Endothelial cell of umbilical vein (primary cell): ENCODE measurements at places on chromosomes 3 and 15. TPM values are rescaled to one million over a fixed set of nuclear protein-coding genes. Genes with fewer than 3 reads are reported as not detected.

The RAB6B gene
- polyA plus RNA-seq: 1.7 and 2.1 TPM in 2 replicates

The FNDC3B gene
- 73.3 and 91.6 TPM in 2 replicates for polyA plus RNA-seq

The MOBP gene
- 1.6 and 2.3 TPM in 2 replicates for polyA plus RNA-seq

The LMCD1 gene
- 7.6 and 11.4 TPM in 2 replicates for polyA plus RNA-seq

The ACAN gene
- polyA plus RNA-seq: not detected in 2 replicates

The MUC4 gene
- 0.04 and 0.06 TPM in 2 replicates for polyA plus RNA-seq

The TRIM59 gene
- 6.4 and 6.8 TPM in 2 replicates for polyA plus RNA-seq

The SAMD7 gene
- not detected in 2 replicates for polyA plus RNA-seq

The ALPK3 gene
- polyA plus RNA-seq: 18.4 and 18.7 TPM in 2 replicates

The DLEC1 gene
- polyA plus RNA-seq: not detected in 2 replicates

The SEMA6D gene
- polyA plus RNA-seq: 16.3 and 16.4 TPM in 2 replicates

DNA sequence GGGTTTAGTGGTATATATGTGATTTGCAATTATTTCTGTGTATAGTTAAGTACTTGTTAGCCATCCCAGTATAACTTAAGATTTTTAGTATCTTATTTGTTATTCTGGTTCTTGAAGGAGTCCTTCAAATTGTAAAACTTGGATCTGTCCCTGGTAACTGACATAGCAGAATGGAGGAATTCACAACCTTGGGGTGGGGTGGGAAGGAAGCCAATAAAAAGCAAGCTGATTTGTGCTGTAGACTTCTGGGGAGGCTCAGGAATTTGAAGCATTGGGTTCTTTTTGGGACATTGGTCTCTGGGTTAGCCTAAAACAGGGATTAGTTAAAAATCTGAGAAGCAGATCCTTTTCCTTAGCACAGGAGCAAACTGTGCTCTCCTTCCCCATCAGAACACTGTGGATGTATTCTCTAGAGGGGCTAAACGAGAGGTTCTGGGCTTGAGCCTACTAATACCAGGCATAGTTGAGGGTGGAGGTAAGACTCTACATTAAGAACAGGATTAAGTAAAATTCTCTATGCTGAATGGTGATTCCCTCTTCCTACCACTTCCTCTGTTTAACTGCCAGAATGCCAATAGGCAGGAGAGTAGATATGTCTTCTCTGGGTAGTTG is 42.2 kb downstream of the GMPS start:
- no peak for DNase-seq

GRCh38 chr3:31116651-31117050 is 222.2 kb upstream of the GADL1 start:
- peak; percentile 59 for DNase-seq

DNA sequence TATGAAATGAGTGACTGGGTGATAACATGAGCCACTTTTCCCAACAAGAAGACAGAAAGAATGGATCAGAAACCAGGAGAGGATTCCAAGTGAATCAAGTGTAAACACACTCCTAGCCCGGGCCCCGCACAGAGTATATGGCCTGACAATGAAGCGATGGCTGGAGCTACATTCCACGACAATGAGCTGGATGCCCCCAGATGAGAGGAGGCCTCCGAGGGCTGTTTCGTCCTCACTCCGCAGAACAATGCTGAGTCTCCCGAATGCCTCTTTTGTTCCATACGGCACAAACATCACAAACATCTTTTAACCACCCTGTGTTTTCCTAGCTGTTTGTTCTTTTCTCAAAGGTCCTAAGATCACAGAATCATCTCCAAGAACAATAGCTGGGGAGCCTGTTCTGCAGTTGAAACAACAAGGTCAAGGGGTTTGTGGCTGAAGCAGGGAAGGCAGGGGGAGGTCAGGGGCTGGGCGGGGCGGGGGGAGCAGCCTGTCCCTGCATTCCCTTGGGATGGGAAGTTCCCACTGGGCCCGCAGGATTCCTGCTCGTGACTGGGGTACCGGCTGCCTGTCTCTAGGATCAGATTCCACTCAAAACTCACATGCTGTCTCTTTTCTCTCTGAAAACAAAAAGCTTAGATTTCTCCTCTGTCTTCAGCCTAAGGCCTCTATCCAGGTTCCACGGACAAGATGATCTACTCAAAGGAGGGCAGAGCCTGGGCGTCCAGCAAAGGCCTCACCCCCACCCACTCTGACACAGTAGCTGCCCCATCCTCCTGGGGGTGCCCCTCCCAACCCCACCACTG is 151.3 kb downstream of the XXYLT1 start:
- DNase-seq: peak; percentile 96

GRCh38 chr3:154954757-154955156 is 125.4 kb upstream of the MME start:
- peak; percentile 53 for DNase-seq

GRCh38 chr3:97699889-97700288 is 64.7 kb upstream of the ARL6 start:
- DNase-seq: no peak

DNA sequence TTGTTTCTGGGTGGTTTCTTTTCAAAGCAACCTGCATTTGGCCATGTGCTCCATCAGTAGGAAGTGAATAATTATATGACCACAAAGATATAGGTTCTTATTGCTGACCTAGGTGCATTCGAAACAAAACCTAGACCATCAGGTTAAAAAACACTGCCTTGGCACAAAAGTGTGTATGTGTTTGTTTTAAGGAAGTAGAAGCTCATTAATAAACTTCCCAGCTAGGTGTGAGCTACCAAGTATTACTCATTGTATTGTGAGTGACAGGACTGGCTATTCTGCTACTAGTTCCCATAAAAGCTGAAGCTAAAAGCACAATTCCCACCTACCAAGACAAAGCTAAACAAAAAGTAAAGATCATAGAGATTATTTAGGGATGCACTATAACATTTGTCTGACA is 168.2 kb downstream of the TP63 start:
- DNase-seq: no peak

- DNase-seq: peak; percentile 25
Measured at GRCh38 chr15:92091155-92091734, 237.7 kb downstream of the SLCO3A1 start.

GRCh38 chr15:78454992-78455391 is 17.0 kb downstream of the IREB2 start:
- no peak for DNase-seq

- peak; percentile 78 for DNase-seq
Measured at GRCh38 chr3:188584162-188584529, 430.2 kb downstream of the LPP start.

GRCh38 chr15:63553388-63553791 is 43.8 kb upstream of the FBXL22 start:
- DNase-seq: peak; percentile 89

DNA sequence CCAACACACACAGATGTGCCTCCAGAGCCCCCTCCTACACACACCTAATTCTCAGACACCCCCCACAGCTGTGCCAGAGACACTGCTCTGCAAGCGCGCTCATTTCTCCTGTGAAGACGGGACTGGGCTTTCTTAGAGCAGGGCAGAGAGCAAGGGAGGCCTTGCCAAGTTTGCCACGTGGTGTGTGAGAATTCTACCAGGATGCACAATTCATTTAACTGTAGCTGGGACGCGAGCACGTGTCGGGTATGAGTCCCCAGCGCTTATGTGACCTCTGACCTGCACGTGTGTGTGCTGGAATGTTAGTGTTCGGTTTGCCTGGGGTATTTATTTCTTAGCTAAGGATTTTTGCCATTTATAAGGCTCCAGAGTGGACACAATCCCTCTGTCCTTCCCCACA is 37.0 kb downstream of the FEM1B start:
- DNase-seq: no peak

DNA sequence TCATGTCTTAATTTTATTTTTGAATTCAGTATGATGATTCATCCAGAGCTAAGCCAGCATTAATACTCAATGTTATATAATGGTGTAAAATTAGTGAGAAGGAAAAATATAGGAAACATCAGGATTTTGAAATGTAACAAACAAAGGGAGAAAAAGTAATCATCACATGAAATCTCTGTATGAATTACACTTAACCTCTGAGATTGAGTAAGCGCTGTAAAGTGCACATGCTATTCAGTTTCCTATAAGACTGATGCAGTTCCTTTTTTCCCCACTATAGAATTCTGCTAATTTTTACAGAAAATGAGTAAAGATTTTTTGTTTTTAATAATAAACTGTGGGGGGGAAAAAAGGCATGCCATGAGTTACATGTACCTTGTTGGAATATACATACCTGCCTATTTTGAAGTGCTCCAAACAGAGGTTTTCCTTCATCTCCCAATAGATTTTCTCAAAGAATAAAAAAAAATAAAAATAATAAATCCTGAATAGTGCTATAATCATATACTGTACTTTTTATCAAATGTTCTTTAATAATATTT is 64.0 kb upstream of the TTBK2 start:
- no peak for DNase-seq

GRCh38 chr3:113205481-113205880 is 5.9 kb upstream of the BOC start:
- DNase-seq: no peak

DNA sequence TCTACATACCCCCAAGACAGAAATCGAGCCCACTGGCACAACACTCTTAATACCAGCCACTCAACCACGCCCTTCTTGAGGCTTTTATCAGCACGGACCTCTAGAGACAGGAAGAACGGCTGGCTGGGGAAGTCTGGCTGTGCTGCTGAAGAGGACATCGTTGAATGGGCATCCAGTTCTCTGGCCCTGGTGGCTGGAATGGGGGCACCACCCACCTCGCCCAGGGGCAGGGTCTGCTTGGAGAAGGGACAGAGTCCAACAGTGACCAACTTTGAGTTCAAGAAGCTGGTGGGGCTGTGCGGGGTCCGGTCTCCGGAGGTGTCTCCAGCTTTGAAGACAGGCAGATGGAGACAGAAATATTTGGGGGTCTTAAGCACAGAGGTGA is 77.5 kb downstream of the ATP10A start:
- DNase-seq: no peak

DNA sequence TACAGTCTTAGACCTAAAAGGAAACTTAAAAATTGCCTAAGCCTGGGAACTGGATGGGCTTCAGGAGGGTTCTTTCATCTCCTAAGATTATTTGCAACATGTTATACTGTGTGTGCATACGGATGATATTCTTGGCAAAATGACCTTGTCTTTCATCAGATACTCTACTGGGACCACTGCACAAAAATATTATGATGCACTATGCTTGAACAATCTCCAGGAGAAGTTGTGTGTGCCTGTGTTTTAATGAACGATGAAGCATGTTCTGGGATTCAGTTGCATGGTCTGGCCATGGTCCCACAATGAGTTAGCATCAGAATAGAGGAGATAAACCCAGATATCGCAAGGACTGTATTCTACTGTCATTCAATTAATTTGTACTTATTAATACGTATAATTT is 68.7 kb downstream of the GAP43 start:
- DNase-seq: no peak

DNA sequence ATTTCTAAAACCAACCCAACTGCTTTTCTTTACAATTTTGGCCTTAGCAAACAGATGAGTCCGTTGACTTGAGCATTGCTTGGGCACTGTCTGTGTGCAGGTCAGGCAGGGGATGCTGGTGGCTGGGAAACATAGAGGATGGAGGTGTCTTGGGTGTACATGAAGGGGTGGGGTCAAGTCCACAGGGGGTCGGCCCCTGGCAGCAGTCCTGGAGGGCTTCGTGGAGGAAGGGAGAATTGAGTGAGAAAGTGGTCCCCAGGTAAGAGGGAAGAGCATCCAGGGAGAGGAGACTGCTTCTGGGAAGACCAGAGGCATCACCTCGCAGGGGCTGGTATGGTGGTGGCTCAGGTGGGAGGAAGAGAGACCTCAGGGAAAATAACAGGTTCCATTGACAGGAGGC is 144.8 kb downstream of the TJP1 start:
- no peak for DNase-seq

GRCh38 chr3:66475386-66476020 is 25.3 kb downstream of the LRIG1 start:
- no peak for DNase-seq

DNA sequence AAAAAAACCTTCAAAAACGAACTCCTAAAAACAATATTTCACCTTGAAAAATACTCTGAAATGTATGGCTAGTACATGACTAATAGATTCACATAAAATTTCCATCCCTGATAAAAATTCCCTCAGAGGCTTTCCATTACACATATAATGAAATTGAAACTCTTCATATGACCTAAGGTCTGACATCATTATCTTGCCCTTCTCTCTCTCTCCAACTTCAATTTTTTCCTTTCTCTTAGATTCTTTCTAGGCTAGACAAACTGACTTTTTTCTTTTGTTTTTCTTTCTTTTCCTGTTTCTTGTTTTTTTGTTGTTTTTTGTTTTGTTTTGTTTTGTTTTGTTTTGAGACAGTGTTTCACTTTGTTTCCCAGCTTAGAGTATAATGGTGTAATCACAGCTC is 1220.5 kb downstream of the ROBO2 start:
- no peak for DNase-seq

DNA sequence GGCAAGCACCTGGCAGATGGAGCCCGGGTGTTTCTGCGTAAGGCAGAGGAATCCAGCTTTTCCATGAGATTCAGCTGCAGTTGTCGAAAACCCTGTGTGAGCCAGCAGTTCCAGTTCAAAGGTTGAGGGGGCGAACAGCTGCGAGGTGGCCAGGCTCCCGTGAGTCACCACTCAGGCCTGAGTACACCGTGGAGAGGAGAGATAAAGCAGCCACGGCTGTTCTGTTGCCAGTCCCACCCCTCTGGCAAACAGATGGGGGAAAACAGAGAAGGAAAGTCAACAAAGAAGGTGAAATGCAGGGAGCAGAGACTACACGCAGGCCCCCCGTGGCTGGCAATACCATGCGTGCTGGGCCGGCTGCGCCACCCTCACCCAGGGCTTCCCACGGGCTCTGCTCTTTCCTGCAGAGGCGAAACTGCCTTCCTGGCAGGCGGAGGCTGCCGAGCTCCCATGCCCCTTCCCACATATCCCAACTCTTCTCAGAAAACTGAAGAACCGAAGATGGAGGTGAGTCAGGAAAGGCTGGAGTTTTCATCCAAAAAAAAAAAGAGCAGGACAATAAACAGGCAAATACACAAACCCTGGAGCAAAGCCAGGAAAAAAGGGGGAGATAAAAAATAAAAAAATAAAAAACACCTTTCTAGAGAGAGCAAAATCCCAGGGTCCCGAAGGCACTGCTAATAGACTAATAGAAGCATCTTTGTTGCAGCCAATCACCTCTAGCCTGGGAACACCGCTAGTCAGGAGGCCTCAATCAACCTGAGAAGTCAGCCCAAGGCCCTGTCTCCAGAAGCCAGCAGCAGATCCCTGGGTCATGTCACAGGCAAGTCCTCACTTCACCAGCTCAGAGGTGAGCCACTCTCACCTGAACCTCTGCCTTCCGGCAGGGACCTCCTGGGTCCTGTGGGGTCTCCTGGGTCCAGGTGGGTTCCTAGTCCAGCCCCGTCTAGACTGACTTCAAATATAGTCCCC is 37.7 kb downstream of the FAM174B start:
- peak; percentile 99 for DNase-seq

DNA sequence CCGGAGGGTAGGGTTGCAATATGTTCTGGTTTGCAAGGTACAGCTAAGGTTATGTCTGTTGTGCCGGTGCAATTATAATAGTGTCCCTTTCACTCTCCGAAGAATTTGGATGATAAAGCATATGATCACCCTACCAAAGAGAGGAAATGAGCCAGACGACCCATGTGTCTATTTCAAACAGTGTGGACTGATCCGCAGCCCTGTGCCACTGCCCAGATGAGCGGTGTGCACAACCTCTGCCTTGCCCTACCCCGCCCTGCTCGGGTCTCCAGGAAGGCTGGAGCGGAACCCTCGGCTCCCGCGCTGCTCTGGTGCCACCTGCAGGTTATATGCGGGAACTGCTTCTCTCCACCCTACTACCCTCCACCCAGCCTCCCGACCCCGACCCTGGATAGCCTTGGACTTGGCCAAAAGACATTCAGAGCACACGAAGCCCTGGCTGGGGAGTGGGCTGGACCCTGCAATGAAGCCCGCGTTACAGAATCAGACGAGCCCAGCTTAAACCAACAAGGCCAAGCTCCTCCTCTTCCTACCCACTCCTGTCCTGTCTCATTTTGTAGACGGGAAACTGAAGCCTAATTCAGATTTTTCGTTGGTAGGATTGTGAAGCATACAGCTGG is 68.4 kb upstream of the CHRNB4 start:
- DNase-seq: peak; percentile 42
